ENCODE measurements at places on chromosomes 5 and 9.

GRCh38 chr9:137270929-137271695, 6.4 kb upstream of the TOR4A start:
- DNase-seq: no peak

DNA sequence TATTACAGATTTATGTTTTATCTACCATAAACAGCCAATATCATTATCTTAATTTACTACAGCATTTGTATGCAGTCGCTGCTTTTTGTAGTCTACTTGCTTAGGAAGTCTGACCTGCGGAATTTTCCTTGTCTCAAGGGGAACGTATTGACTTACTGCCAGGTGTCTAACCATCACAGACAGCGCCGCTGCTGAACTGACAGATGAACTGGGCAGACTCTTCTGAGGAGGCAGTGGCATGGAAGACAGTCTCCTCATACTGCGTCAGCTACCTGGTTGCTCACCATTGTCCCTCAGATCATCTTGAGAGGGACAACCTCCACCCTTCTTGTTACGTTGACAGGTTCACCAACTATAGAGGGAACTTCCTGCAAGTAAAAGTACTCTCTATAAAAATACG, 574.3 kb upstream of the ZNF462 start:
- no peak for DNase-seq

- peak; percentile 36 for DNase-seq
These were observed 97.5 kb downstream of the COL5A1 start for GRCh38 chr9:134738869-134739659.

DNA sequence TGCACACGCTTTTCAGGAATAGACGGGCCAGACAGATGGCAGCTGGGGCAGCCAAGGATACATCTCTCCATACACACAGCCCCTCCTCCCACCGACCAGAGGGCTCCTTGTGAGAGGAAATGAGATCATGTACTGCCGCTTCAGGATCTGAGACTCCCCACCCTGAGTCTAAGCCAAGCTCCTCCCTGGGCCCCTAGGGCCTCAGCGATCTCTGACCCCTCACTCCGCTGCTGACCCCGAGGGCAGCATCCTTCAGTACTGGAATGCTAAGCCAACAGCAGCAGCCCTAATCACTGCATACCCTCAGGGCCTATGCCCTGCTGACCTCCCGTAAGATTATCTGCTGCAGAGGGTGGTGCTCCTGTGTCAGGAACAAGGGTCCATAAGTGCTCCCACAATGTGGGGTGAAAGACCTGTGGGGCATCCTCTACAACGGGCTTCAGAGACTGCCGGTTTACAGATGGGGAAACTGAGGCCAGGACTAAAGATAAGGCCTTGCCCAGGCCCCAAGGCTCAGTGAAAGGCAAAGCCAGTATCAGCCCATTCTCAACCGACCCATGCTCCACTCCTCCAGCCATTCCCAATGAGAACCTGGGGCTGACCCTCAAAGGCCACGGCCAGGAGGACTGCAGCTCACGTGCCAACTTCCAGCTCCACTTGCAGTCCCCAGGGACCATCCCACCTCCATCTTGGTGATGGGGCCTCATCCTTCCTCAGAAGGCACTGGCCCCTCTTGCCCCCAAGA, 37.5 kb downstream of the BICD2 start:
- DNase-seq: no peak

- peak; percentile 85 for DNase-seq
These were observed 62.1 kb upstream of the VLDLR start for GRCh38 chr9:2559192-2560152.

GRCh38 chr5:126686451-126687126, 85.8 kb downstream of the PHAX start:
- DNase-seq: no peak

DNA sequence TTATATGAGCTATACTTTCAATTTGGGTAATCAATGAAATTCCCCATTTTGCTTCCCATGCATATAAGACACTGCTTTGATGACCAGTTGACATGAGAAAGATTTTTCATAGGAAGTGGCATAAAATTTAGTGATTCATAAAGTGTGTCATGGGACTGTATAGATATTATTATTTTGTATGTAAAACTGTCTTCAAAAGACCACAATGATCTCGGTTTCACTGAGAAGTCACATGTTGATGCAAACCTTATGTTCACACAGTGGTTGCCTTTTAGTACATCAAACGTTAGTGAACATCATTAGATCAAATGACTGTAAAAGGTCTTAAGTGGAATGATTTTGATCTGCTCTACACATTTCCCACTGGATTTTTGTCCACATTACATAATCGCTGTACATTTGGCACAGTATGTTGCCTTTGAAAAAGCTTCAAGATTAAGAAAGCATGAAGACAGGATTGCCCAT, 349.2 kb upstream of the MEF2C start:
- no peak for DNase-seq

GRCh38 chr5:40853632-40854192, 12.5 kb downstream of the CARD6 start:
- no peak for DNase-seq

- no peak for DNase-seq
These were observed 285.3 kb upstream of the GRAMD2B start for GRCh38 chr5:126137891-126138280.

GRCh38 chr5:172841256-172841655, 7.2 kb downstream of the ERGIC1 start:
- no peak for DNase-seq

Measured in kidney glomerular epithelial cell (primary cell).